Esophagus squamous epithelium (tissue), 5 donors: ENCODE measurements at places on chromosomes 7 and 10.

DNA sequence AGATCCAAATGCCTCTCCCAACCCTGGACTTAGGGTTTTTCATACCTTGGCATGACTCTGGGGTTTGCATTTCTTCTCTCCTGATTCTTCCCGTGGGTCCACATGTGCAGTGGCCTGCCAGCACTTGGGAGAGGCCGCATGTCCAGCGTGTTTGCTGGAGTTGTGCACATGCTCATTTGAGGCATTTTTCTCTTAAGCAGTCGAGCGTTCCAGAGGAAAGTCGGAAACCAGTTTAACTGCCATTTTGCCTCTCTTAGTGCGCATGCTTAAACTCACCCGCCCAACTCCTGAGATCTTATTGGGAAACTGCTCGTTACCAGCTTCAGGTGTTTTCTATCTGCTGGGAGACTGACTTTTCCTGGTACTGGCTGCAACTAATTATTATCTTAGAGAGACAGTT, 888.4 kb upstream of the PHF14 start:
- DNase-seq, result no peak

GRCh38 chr7:123533929-123534382, 439 bp downstream of the IQUB start:
- DNase-seq, result no peak

- DNase-seq, result no peak
Measured at GRCh38 chr7:136870866-136871487, 2.5 kb downstream of the CHRM2 start.

- no peak for DNase-seq
Measured at GRCh38 chr10:86673216-86673826, 5.0 kb downstream of the LDB3 start.

- no peak for DNase-seq
Measured at GRCh38 chr10:17835688-17836087, 26.5 kb downstream of the MRC1 start.

DNA sequence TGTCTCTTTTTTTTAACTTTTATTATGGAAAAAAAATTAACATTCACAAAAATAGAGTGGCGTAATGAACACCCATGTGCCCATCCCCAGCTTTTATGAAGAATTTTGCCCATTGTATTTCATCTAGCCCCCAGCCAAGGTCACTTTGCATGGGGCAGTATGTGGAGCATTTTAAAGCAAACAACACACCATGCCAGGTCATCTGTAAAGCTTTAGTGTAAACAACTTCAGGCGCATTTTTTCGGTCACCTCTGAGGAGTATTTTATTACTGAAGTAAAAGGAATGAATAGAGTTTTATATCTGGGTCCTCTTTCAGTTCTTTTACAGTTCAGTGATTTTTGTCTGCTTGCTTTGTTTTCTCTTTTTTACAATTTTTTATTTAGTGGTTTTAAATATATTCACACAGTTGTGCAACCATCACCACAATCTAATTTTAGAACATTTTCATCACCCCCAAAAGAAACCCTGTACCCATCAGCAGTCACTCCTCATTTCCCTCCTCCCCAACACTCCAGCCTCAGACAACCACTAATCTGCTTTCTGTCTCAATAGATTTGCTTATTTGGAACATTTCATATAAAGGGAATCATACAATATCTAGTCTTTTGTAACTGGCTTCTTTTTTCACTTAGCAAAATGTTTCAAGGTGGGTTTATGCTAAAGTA, 87.9 kb downstream of the SLC37A3 start:
- DNase-seq, result no peak

DNA sequence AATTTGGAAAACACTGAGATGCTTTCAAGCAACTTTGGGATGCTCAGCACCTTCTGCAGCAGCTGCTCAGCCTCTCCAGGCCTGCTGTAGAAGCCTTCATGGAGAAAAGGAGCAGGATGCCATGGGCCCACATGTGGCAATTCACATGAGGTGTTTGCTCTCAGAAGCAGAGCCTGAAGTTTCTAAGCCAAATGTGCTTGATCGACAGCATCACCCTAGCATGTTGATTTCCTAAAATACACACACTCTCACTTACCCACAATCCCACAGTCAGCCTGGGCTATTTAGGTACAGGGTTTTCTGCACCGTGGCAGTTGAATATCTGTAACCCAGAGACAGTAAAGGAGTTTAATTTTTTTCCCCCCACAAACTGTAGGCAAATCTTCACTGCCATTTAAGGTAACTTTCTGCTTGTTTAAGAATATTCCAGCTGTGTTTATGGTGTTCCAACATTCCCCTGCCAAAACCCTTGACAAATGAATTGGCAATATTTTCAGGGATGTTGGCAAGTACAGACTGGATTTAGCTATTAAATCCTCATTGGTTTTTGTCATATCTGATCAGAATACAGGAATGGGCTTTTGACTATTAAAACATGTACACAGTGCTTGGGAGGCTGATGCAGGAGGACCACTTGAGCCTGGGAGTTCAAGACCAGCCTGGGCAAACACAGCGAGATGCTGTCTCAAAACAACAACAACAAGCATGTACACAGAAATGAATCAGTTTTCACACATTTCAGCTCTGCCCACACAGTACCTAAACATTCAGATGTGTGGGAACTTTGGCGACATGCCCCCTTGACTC, 244.2 kb downstream of the CELF2 start:
- no peak for DNase-seq

GRCh38 chr10:32190890-32191491, 134.8 kb upstream of the KIF5B start:
- no peak for DNase-seq

GRCh38 chr10:96096958-96097357, 33.1 kb upstream of the ZNF518A start:
- DNase-seq, result no peak

- DNase-seq, result no peak
Measured at GRCh38 chr7:157605638-157606037, 268.8 kb downstream of the DNAJB6 start.

- no peak for DNase-seq
Measured at GRCh38 chr7:112930787-112931186, 140.6 kb upstream of the TMEM168 start.

GRCh38 chr10:59177836-59178235, 1.4 kb downstream of the PHYHIPL start:
- no peak for DNase-seq

GRCh38 chr7:133230591-133231194, 22.2 kb upstream of the EXOC4 start:
- DNase-seq, result no peak

- no peak for DNase-seq
Measured at GRCh38 chr10:128377988-128378387, 251.8 kb upstream of the MKI67 start.

GRCh38 chr7:29005829-29006228, 47.7 kb upstream of the TRIL start:
- DNase-seq, result no peak

GRCh38 chr10:76454506-76455140, 1023.2 kb downstream of the LRMDA start:
- no peak for DNase-seq

- no peak for DNase-seq
Measured at GRCh38 chr7:112411186-112411795, 39.0 kb upstream of the IFRD1 start.

GRCh38 chr7:44541876-44542610, 913 bp upstream of the NPC1L1 start:
- no peak for DNase-seq

- no peak for DNase-seq
Measured at GRCh38 chr7:43112459-43112940, at the start of gene HECW1. TSS of gene HECW1 (plus strand) at chr7:43112647. CDS start at chr7:43243906, 131,259 bp downstream.

- no peak for DNase-seq
Measured at GRCh38 chr7:5495581-5496375, 72.1 kb upstream of the TNRC18 start.

DNA sequence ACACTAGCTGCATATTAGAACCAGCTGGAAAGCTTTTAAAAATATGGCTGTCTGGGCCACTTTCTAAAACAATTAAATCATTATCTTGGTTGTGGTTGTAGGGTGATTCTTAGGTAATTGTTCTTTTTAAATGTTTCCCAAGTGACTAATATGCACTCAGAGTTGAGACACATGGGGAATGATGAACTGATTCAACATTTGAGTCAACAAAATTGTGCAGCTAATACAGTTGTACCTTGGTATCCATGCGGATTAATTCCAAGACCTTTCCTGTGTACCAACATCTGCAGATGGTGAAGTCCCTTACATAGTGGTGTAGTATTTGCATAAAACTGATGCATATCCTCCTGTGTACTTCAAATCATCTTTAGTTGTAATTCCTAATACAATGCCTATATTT, 242.2 kb downstream of the ATRNL1 start:
- DNase-seq, result no peak

DNA sequence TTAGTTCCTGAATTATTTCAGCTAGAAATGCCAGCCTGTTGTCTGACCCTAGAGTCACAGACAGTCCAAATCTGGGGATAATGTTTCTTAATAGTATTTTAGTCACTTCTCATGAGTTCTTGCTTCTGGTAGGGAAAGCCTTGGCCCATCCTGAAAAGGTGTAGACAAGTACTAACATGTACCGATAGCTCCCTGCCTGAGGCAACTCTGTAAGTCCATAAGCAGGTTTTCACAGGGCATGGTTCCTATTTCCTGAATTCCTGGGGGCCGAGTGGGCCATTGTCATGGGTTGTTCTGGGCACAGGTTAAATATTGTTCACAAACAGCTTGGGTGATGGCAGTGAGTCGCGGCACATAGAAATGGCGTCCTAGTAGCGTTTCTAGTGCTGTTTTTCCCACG, 3.1 kb upstream of the ZNF117 start:
- DNase-seq, result no peak

GRCh38 chr10:86899670-86900276, 57.6 kb downstream of the MMRN2 start:
- DNase-seq, result no peak
